Body of pancreas (tissue), 4 donors: ENCODE measurements at places on chromosomes 3 and 15. TPM values are rescaled to one million over a fixed set of nuclear protein-coding genes. Genes with fewer than 3 reads are reported as not detected.

DNA sequence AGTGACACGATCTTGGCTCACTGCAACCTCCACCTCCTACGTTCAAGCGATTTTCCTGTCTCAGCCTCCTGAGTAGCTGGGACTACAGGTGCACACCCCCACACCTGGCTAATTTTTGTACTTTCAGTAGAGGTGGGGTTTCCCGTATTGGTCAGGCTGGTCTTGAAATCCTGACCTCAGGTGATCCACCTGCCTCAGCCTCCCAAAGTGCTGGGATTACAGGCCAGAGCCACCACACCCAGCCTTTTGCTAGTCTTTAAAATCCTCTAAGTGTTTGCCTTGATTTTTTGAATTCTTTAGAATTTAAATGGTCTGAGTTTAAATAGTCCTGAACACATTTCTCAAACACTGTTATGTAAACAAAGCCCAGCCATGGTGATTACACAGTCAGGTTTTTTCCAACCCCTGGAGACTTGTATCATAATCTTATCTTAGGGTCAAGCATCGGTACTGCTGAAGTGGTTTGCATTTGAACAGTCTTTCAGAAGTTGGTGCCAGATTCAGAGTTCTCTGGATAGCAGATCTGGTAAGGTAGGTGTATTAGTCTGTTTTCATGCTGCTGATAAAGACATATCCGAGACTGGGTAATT is 28.2 kb upstream of the PIAS1 start:
- H3K27me3 ChIP-seq: no peaks in the 10 kb centered on the region
- H3K36me3 ChIP-seq: no peaks in the 10 kb centered on the region
- H3K4me1 ChIP-seq: peaks cover 10% of the 10 kb centered on the region
- no peak for DNase-seq
- H3K27ac ChIP-seq: no peak overlapping the region

DNA sequence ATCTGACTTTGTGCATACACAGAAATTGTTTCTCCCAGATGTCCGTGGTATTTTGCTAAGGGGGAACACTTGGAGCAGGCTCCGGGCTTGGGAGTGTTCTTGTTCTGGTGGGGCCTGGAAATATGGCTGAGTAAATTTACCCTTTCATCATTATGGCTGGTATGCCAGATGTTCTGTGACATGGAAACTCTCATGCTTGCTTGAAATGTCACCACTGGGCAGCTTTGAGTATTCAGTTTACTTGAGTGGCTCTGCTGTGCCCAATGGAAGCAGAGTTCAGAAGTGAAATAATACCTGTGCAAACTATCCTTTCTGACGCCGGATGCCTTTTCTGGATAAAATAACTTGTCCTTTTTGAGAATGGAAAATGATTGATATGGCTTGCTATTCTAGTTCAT is 283.6 kb upstream of the TPM1 start:
- peak overlapping the region; percentile 82 for H3K27ac ChIP-seq
- H3K4me1 ChIP-seq: peaks cover 48% of the 10 kb centered on the region
- no peaks in the 10 kb centered on the region for H3K36me3 ChIP-seq
- no peak for DNase-seq
- H3K27me3 ChIP-seq: no peaks in the 10 kb centered on the region

DNA sequence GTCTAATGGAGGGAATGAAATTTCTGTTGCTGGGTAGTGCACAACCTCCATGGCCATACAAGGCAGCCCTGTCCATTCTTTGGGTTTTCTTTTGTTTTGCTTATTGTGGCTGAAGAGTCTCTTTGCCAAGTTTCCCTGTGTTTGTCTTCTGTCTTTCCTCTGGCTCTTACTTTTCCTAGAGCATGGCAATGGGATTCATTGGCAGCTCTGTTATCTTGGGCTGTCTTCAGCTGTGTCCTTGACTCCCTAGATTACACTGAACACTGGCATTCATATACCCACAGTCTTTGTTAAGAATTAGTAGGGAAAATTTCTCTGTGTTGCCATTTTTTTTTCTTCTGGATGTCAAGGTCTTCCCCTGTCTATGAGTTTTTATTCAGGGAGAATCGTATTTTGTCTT is 16.1 kb upstream of the DCBLD2 start:
- no peak overlapping the region for H3K4me3 ChIP-seq
- H3K36me3 ChIP-seq: no peaks in the 10 kb centered on the region

GRCh38 chr3:16305111-16305541 is 40.1 kb downstream of the OXNAD1 start:
- DNase-seq: no peak
- H3K4me1 ChIP-seq: no peaks in the 10 kb centered on the region
- no peak overlapping the region for H3K27ac ChIP-seq
- no peaks in the 10 kb centered on the region for H3K27me3 ChIP-seq

DNA sequence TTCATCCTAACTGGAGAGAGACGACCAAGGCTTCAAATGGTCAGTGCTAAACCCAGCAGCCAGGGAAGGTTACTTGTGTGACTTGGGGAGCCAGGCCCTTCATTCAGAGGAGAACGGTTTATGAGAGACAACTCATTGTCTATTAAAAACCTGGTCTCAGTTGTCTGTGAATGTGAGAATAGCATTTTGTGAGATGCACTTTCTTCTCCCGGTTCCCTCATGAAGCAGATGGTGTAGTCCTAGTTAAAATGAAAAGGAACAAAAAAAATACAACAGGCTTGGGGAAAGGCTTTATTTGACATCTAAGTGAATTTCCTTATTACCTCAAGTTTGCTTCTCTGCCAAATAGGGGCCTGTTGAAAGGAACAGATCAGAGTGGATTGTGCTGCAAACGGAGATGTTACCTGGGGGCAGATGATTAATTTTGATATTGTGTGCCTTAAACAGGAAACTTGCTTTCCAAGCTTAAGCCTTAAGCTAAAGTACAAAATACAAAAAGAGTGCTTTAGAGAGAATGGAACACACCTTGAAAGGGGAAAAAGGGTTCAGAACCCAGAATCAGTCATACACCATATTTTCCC is 202.7 kb upstream of the BHLHE40 start:
- H3K36me3 ChIP-seq: no peaks in the 10 kb centered on the region
- peak overlapping the region; percentile 74 for H3K27ac ChIP-seq
- no peak overlapping the region for H3K4me3 ChIP-seq
- H3K27me3 ChIP-seq: no peaks in the 10 kb centered on the region
- DNase-seq: no peak

- H3K4me3 ChIP-seq: no peak overlapping the region
- no peaks in the 10 kb centered on the region for H3K4me1 ChIP-seq
- H3K36me3 ChIP-seq: no peaks in the 10 kb centered on the region
- H3K27me3 ChIP-seq: no peaks in the 10 kb centered on the region
- no peak for DNase-seq
These were observed 2.0 kb downstream of the SAMD7 start for GRCh38 chr3:169913323-169913722.

- DNase-seq: no peak
- H3K27ac ChIP-seq: no peak overlapping the region
- H3K4me1 ChIP-seq: no peaks in the 10 kb centered on the region
- H3K4me3 ChIP-seq: no peak overlapping the region
- H3K27me3 ChIP-seq: no peaks in the 10 kb centered on the region
- no peaks in the 10 kb centered on the region for H3K36me3 ChIP-seq
These were observed 15.3 kb upstream of the PHC3 start for GRCh38 chr3:170196833-170197232.

DNA sequence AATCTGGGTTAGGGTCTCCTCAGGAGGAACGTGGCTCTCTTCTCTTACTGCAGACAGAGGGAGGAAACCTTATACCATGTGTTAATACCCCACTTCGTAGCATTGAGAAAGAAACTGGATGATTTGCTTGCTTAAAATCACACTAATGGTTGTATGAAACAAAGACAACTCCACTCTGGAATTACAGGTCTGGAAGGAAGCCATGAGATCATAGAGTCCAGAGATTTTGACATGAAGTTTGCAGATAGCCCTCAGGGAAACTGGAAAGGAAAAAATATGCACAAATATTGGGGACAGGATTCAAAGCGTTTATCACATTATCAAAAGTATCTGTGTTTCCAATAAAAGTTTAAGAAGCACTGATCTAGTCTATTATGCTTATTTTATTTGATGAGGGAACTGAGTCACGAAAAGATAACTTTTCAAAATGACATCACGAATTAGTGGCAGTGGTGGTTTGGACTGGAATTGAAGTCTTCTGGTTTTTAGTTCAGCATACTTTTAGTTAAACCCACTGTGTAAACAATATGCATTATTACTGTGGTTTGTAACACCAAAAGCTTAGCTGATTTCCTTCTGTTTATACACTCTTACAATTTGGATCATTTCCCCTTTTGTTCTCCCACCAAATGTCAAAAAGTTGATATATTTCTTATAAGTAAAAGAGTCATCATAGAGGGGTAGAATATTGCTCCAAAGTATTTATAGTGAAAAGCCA is 16.8 kb downstream of the FGF7 start:
- H3K4me3 ChIP-seq: no peak overlapping the region
- H3K27ac ChIP-seq: no peak overlapping the region
- H3K27me3 ChIP-seq: no peaks in the 10 kb centered on the region
- no peak for DNase-seq
- H3K4me1 ChIP-seq: peaks cover 4% of the 10 kb centered on the region

- H3K4me1 ChIP-seq: peaks cover 5% of the 10 kb centered on the region
- no peak for DNase-seq
- H3K4me3 ChIP-seq: no peak overlapping the region
- peaks cover 46% of the 10 kb centered on the region for H3K36me3 ChIP-seq
These were observed 56.2 kb downstream of the EIF3J start for GRCh38 chr15:44593042-44593736.

DNA sequence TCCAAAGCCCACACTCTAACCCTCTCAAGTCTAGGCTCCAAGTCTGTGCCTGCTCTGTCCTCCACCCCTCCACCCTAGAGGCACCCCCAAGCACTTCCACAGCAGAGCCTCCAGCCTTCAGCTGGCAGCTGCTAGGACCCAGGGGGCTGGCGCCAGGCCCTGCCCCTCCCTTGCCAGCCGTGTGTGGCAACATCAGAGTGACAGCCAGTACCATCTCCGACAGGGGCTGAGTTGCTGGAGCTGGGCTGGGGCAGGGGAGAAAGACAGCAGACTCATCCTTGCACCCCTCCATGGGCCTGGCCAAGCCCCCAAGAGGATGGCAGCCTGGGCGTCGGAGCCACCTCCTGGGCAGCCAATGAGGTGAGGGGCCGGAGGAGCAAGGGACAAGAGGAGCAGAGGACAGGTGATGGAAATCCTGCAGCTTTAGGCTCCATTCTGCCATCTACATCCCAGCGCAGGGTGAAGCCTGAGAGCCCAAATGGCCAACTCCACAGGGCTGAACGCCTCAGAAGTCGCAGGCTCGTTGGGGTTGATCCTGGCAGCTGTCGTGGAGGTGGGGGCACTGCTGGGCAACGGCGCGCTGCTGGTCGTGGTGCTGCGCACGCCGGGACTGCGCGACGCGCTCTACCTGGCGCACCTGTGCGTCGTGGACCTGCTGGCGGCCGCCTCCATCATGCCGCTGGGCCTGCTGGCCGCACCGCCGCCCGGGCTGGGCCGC is at the start of gene GPR62:
Gene GPR62 (plus strand): TSS at position 207 of the 718 bp plus-strand sequence. CDS start 272 bp downstream, at position 479.
- no peak within 1 kb of the TSS for H3K27ac ChIP-seq
- DNase-seq: no peak
- peaks cover 20% of the 10 kb centered on the region for H3K4me1 ChIP-seq
- no peak within 1 kb of the TSS for H3K4me3 ChIP-seq
- H3K27me3 ChIP-seq: no peaks in the 10 kb centered on the region
- no peaks in the 10 kb centered on the region for H3K36me3 ChIP-seq

GRCh38 chr3:36905545-36905944 is 39.3 kb downstream of the TRANK1 start:
- DNase-seq: no peak
- no peak overlapping the region for H3K27ac ChIP-seq
- no peaks in the 10 kb centered on the region for H3K4me1 ChIP-seq
- no peak overlapping the region for H3K4me3 ChIP-seq

DNA sequence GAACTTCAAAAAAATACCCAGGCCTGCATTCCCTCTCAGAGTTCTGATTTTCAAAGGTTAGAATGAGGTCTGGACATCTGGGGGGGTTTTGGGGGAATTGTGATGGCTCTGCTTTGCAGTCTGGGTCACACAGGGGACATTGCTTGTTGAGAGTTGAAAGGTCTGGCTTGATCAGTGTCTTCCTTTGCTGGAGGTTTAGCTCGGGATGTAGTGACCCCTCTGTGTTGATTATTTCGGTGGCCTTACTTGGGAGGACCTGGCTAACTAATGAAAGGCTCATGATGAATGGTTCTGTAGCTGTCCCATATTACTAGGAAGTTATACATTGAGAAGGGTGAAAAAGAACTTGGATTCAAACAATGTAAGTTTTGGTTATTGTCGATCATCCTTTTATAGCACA is 23.7 kb downstream of the TPM1 start:
- no peaks in the 10 kb centered on the region for H3K27me3 ChIP-seq
- H3K36me3 ChIP-seq: peaks cover 4% of the 10 kb centered on the region
- H3K4me3 ChIP-seq: no peak overlapping the region

GRCh38 chr15:59532770-59533379 is 78.7 kb upstream of the GCNT3 start:
- DNase-seq: peak; percentile 23
- no peak overlapping the region for H3K27ac ChIP-seq
- H3K36me3 ChIP-seq: no peaks in the 10 kb centered on the region
- no peak overlapping the region for H3K4me3 ChIP-seq
- H3K27me3 ChIP-seq: no peaks in the 10 kb centered on the region
- H3K4me1 ChIP-seq: peaks cover 7% of the 10 kb centered on the region

GRCh38 chr3:195893044-195893395 is 15.3 kb downstream of the TNK2 start:
- peak overlapping the region; percentile 24 for H3K27ac ChIP-seq
- DNase-seq: peak; percentile 46
- no peak overlapping the region for H3K4me3 ChIP-seq
- H3K36me3 ChIP-seq: no peaks in the 10 kb centered on the region

DNA sequence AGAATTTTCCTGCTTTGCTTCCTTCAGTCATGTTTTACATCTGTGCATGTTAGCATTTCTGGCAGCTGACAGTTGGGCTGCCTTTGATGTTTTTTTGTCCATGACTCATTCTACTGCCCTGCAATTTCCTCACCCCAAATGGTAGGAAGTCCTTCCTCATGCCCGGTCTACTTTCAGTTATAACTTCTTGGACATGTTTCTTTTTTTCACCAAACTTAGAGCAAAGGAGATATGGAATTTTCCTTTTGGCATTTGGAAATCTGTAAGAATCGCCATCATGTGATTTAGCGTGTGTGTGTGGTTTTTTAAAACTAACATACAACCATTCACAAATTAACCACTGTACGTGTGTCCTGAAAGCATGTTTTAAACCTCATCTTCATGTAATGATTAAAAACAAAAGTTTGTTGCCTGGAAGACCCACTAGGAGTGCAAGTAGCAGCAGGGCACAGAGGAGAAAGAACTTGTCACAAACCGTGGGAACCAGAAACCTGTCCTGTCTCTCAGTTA is 430.7 kb upstream of the CFAP20DC start:
- no peak overlapping the region for H3K27ac ChIP-seq
- no peaks in the 10 kb centered on the region for H3K27me3 ChIP-seq
- H3K4me1 ChIP-seq: peaks cover 5% of the 10 kb centered on the region
- peak; percentile 16 for DNase-seq

Gene C3orf22
- not detected for total RNA-seq

Gene SCAANT1
- not detected for total RNA-seq

Gene PATL2
- 1.6 TPM for total RNA-seq

Gene MKRN3
- not detected for total RNA-seq

Gene SPINK8
- total RNA-seq: not detected

Gene TPRG1
- 4.6 TPM for total RNA-seq

Gene CPLX3
- not detected for total RNA-seq

Gene C3orf49
- not detected for total RNA-seq

Gene LOXL1
- total RNA-seq: 8.6 TPM
